CD4-positive, alpha-beta T cell (primary cell): ENCODE measurements at places on chromosomes 5 and 9.

- DNase-seq, result no peak
Measured at GRCh38 chr5:73367650-73368049, 80.9 kb downstream of the FOXD1 start.

DNA sequence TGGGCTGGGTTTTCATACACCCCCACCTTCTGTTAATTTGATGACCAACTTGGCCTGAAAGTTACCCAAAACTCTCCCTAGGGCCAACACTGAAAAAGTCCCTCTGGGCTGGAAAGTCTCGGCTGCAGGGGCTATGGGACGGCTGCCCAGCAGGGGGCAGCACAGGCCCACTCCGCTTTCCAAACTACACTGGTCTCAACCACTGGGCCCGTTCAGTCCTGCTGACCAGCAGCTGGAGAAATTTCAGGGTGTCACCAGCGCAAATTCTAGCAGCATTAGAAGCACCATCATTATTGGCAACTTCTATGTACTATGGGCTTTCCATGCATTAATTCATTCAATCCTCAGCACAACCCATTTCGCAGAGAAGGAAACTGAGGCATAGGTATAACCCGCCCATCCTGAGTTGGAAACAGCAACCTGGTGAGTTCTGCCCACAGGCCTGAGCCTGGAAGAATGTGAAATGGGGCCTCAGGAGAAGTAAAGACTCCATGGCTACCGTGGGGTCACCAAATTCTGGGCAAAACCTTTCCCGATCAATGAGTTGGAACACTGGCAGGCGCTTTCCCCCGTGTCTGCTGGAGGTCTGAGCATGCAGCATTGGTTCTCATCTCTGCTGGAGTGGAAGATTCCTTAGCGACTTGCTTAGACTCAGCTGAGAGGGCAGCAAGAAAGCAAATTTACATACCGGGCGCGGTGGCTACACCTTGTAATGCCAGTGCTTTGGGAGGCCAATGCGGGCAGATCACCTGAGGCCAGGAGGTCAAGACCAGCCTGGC is 9.7 kb downstream of the ORM2 start:
- DNase-seq, result peak; percentile 44

DNA sequence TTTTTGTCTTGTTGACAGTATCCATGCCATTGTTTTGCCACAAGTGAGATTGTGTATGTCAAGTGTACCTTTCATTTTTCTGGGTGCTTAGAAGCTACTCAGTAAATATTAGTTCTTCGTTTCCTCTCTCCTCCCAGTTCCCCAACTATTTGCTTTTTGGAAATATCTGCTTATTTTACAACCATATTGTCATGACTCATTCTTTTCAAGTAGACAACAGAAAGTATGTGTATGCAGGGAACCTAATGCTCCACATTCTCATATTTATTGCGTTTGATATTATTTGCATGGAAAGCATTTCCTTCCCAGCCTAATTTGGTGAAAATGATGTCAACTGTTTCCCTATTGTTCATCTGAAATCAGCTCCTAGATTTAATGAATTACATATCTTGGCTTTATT is 483.7 kb upstream of the RIOK2 start:
- DNase-seq, result no peak

DNA sequence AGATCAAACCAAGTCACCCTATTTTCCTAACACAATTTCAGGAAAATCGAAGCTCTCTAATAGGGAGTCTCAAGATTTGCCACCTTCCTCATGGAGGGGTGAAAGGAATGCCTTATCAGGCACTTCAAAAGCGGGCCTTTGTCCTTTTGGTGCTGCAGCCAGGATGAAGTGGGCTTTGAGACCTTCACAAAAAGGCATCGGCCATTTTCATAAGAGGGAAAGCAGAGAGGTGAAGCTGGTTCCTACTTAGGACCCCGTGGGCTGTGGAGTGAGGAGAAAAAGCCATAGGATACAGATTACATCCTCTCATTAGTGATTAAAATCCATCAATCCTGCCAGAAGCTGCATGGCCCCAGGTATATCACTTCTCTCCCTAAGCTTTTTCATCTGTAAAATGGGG is 859 bp downstream of the CDKN2AIPNL start:
- DNase-seq, result no peak

- no peak for DNase-seq
Measured at GRCh38 chr9:35664531-35665470, at the start of gene ARHGEF39. TSS of gene ARHGEF39 (minus strand) at chr9:35665195. CDS start at chr9:35665169, 26 bp downstream.

- DNase-seq, result no peak
Measured at GRCh38 chr5:54691656-54692055, 174.1 kb downstream of the SNX18 start.

- no peak for DNase-seq
Measured at GRCh38 chr5:14838396-14839319, 32.9 kb downstream of the ANKH start.

DNA sequence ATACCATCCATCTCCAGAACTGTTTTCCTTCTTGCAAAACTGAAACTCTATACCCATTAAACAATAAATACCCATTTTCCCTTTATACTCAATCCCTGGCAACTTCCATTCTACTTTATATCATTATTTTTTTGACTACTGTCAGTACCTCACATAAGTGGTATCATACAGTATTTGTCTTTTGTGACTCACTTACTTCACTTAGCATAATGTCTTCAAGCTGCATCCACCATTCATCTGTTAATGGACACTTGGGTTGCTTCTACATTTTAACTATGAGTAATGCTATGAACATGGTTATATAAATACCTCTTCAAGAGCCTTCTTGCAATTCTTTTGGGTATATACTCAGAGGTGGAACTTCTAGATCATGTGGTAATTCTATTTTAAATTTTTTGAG is 11.6 kb upstream of the TYRP1 start:
- DNase-seq, result no peak

- DNase-seq, result no peak
Measured at GRCh38 chr5:144183254-144183889, 12.7 kb downstream of the KCTD16 start.

GRCh38 chr5:54469622-54470021 is 14.1 kb downstream of the HSPB3 start:
- DNase-seq, result no peak

DNA sequence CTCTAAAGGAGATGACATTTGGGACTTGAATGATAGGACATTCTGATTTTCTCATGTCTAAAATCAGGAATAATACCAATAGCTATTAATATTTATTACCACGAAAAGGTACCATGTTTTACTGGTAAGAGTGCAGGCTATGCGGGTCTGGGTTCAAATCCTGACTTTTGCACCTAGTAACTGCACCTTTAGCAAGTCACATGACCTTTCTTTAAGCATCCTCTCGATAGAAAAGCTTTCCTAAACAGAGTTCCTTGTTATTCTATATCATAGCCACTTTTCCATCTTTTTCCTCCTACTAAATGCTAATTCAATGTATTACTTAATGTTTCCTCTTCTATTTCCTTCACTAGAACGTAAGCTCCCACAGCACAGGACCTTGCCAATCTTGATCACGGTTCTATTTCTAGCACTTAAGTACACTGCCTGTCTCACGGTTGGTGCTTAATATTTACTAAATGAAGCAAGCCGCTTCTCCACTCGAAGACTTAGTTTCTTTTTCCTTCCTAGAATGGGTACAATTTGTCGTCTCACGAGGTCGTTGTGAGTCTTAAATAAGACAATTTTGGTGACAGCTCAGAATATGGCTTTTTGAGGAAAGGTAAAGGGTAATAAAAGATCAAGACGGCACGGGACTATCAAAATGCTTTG is 816 bp downstream of the RBM18 start:
- DNase-seq, result no peak

GRCh38 chr5:177372910-177373309 is 11.3 kb upstream of the SLC34A1 start:
- DNase-seq, result peak; percentile 48

GRCh38 chr5:96538808-96539250 is 105.8 kb upstream of the PCSK1 start:
- DNase-seq, result peak; percentile 12

DNA sequence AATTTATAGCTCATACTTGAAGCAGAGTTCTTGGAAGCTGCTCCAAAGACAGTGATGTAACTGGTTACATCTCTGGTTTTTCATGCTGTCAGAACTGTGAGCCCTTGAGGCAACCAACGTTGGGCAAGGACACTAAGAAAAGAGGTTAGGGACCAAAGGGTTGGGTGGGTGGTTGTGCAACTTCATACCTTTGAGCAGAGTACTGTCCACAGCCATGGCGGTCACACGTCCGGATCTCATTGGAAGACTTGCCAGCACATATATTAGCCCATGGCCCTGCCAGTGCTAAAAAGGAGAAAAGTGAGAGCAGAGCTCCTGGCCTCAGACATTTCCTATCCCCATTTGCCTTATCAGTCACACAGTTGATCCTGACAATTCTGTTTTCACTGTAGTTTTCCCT is 2.1 kb downstream of the LECT2 start:
- no peak for DNase-seq

- no peak for DNase-seq
Measured at GRCh38 chr5:149002053-149002452, 60.8 kb downstream of the SH3TC2 start.

DNA sequence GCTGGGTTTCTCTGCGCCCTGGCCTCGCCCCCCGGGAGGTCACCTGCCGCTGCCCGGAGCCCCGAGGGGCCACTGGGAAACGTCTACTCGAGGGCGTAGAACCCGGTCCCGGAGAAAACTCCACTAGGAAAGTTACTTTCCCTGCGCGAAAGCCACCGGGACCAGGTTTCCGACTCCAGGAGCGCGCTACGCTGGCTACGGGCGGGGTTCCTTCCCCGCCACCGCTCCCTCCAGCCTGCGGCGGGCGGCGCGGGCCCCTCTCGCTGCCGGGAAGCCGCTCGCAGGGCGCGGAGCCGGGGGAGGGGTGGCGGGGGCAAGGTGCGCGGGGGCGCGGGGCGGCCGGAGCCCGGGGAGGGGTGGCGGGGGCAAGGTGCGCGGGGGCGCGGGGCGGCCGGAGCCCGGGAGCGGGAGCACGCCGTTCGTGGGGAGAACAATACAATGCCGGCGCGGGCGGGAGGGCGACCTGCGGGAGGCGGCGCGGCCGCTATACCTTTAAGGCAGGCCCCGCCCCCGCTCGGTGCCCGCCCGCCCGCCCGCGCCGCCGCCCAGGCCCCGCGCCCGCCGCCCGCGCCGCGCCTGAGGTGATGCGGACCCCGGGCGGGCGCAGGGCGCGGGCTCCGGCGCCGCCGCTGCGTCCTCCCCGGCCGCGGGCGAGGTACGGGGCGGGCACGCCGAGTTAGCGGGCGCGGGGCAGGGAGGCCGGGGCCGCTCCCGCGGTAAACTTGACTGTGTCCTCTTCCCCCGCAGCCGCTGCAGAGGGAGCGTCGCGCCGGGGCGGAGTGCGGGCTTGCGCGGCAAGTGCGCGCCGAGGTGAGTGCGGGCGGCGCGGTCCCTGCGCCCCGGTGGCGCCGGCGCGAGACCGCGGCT is 278.1 kb downstream of the AOPEP start:
- DNase-seq, result no peak

DNA sequence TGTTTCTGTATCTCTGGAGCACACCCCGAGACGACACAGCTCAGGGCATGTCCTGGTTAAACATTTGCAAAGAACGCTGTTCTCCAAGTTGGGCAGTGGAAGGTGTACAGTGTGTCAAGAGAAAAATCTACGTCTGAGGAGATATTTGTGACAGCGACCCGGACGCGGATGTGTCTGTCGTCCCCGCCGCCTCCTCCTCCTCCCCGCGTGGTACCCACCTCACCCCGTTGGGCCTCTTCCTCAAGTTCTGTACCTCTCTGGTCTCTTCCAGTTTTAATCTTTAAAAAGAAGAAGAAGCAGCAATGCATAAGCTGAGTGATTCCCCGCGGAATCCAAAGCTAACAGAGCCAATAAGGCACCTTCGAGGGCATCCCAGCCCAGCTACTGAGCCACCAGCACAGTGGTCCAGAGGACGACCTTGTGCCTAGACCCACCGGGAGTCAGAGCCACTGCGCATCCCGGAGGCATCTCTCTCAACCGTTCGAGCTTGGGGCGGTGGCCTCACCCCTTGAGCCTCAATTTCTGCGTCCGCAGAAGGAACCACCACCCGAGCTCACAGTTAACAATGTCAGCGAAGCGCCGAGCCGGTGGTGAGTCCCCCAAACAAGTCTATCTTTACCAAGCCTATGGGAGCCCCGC is 467 bp downstream of the C9orf78 start:
- peak; percentile 42 for DNase-seq

- no peak for DNase-seq
Measured at GRCh38 chr5:177435847-177436536, 9.5 kb downstream of the GRK6 start.

DNA sequence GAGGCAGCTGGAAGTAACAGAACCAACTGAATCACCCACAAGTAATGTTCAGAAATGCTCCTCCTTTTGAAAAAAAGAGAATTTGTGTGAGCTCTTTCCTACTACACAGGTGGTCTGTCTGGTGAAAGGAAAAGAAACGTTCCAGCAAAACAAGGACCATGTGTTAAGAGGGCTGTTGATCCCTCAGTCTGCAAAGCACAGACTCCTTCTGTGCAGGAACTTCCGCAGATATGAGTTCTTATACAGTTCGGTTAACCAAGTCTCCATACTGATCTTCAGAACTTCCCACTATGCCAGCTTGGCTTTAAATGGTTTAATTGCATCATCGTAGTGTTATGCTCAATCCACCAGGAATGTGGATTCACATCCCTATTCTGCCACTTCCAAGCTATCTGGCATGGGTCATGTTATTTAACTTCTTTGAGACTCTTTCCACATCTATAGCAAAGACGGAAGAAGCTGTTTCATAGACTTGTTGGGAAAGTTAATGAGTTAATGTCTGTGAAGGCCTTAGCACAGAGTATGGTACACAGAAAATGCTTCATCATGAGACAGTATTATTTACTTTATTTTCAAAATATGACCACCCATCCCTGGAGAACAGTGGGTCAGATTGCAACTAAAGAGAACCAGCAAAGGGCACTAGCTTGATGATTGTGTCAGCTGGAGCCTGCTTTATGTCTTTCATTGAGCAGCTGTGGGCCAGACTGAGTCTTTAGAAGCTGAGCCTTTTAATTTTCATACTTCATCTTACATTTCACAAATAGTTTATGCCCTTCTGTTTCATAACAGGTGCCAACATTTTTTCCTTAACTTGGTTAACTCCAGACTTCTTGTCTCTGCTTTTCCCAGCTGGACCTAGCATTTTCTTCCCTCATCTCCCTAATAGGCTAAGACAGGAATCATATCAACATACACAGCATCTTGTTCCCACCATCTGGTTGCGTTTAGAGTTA is 89.9 kb downstream of the MAMDC2 start:
- no peak for DNase-seq

DNA sequence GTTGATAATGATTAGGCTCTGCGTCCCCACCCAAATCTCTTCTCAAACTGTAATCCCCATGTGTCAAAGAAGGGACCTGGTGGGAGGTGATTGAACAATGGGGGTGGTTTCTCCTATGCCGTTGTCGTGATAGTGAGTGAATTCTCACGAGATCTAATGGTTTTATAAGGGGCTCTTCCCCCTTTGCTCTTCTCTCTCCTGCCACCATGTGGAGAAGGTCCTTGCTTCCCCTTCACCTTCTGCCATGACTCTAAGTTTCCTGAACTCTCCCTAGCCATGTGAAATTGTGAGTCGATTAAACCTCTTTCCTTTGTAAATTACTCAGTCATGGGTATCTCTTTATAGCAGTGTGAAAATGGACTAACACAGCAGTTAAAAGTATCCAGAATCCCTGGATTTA is 715.2 kb upstream of the DMAC1 start:
- no peak for DNase-seq

- DNase-seq, result no peak
Measured at GRCh38 chr5:5044247-5044840, 95.8 kb upstream of the ADAMTS16 start.
